Left colon (tissue), 2 donors: ENCODE measurements at places on chromosomes 5 and 9.

- no peak for DNase-seq
Observed at GRCh38 chr9:34994900-34995669, 5.5 kb downstream of the DNAJB5 start.

GRCh38 chr9:129138476-129139232 lies 27.4 kb downstream of the PTPA start:
- peak; percentile 37 for DNase-seq

DNA sequence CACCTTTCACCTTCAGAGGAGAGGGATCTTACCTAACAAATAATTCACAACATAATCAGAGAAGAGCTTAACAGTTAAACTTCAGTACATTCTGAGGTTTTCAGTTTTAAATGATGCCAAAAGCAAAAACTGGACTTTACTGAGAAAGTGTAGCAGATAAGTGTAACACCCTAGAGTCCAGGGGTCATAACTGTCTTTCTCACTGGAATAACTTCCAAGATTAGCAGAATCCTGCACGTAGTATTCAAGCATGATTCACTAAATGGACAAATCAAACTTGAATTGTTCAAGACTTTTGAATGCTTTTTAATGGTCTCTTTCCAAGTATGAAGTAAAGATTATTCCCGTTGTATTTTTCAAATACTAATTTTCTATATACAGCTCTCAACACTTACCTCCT lies 180.1 kb upstream of the NREP start:
- no peak for DNase-seq

- DNase-seq, result no peak
Observed at GRCh38 chr5:5331848-5332247, 90.6 kb upstream of the ICE1 start.

GRCh38 chr9:93945400-93946337 lies 9.5 kb downstream of the BARX1 start:
- DNase-seq, result no peak

DNA sequence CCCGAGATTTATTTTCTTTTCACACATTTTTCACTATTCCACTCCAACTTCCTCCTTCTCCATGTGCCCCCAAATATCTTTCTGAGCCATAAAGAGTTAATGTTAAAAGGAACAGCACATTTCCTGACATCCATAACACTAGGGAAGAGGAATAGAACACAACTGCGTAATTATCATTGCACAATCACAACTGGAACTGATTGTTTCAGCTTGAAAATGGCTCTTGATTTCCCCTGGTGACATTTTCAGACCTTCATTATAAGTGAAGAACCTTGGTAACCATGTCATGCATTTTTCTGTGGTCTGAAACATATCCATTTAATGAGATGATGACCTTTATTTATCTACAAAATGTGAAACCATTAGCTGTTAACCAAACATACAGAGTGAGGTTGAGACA lies 82.4 kb downstream of the PCSK1 start:
- no peak for DNase-seq

- DNase-seq, result no peak
Observed at GRCh38 chr5:81007637-81008027, 47.5 kb downstream of the RASGRF2 start.

DNA sequence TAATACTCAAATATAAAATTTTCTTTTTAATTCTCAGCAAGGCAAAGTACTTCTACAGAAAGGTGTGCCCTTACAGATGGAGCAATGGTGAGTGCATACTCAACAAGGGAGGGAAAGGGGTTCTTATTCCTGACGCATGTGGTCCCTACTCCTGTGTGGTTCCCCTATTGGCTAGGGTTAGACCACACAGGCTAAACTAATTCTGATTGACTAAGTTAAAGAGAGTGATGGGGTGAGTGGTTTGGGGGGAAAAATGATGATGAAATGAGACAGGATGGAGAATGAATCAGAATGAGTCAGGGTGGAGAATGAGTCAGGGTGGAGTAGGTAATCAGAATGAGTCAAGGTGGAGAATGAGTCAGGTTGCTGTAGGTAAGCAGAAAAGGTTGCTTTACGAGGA lies 22.9 kb upstream of the HMGCS1 start:
- DNase-seq, result no peak

DNA sequence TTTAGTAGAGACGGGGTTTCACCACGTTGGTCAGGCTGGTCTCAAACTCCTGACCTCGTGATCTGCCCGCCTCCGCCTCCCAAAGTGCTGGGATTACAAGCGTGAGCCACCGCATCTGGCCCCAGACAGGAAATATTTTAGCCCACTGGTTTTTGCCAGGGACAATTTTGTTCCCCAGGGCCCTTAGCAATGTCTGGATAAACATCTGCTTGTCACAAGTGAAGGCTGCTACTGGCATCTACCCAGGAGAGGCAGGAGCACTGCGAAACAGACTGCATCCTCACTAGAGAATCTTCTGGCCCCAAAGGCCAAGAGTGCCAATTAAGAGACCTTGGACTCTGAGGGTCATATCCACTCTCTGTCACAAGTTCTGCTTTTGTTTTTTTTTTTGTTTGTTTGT lies 2.4 kb upstream of the TPRN start:
- no peak for DNase-seq

DNA sequence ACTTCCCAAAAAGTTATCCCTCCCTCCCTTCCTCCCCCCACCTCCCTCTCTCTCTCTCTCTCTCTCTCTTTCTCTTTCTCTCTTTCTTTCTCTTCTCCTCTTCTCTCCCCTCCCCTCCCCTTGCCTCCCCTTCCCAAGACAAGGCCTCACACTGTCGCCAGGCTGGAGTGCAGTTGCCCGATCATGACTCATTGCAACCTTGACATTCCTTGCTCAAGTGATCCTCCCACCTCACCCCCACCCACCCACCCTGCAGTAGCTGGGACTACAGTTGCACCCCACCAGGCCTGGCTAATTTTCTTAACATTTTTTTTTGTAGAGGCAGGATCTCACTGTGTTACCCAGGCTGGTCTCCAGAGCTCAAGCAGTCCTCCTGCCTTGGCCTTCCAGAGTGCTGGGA lies 32.8 kb downstream of the VPS13A start:
- DNase-seq, result no peak

DNA sequence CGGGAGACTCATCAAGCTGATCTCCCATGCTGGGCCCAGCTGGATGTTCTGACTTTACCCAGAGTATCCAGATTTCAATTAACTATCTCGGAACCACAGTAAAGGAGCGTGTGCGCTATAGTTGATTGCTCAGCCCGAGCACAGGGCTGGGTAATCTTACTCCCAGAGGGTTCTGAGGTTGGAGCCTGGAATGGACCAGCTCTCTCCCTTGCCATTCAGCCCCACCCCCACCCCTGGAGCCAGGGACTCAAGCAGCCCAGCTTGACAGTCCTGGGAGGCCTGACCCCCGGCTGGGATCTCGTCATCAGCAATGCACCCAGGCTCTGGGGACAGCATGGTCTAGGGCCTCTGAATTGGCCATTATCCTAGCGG lies 23.7 kb upstream of the PTGES start:
- DNase-seq, result no peak

GRCh38 chr5:163809473-163809872 lies 304.1 kb downstream of the MAT2B start:
- DNase-seq, result no peak

DNA sequence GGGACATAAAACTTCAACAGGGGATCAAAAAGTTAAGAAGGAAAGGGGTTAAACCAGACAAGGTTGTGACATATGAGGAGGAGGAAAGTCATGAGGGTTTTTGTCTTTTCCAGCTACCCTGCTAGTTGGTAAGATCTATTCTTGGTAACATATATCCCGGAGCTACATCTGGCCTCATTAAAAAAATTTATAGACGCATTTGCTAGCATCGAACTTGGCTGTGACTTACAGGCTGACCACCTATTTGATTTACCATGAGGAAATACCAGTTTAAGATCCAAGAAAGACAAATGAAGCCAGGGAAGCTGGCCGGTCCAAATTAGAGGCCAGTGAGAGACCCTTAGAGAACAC lies 87.6 kb upstream of the NIPAL4 start:
- DNase-seq, result no peak

GRCh38 chr5:169778622-169779596 lies 141.8 kb downstream of the DOCK2 start:
- DNase-seq, result no peak

GRCh38 chr9:125701351-125701750 lies 5.7 kb downstream of the MAPKAP1 start:
- DNase-seq, result no peak

DNA sequence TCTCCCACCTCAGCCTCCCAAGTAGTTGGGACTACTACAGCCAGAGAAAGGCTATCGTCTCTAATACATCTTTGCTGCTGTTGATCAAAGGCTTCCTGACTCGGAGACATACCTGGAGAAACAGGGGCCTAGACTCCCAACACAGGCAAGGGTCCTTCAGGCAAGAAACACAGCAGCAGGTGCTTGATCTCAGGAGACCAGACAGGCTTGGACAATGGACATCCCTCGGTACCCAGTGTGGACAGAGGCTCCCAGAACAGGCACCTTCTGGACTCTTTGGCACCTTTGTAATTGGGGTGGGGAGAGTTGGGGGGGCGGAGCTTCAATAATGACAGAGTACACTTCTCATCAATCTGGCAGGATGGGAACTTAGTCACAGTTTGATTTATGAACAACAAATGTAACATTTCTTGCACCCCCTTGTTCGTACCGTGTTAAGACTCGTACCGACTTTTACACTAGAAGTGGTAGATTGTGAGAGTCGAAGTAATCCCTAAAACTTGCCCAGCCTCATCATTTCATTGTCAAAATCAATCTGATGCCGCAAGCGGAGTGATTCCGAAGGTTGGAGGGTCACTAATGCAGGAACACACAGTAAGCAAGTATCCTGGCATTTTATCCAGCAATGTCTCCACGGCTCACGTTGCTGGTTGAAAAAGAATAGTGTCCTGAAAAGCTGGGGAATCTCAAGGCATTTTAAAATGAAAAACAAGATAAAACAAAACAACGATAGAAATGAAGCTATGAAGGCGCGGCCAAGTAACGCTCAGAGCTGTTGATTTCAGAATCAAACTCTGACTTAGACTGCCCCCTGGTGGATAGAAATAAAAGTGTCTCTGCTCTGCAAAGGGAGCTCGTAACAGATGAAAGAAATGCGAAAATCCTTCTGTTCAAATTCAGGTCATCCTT lies 46.4 kb upstream of the STK32A start:
- no peak for DNase-seq

- no peak for DNase-seq
Observed at GRCh38 chr5:81751836-81752643, 1.1 kb upstream of the SSBP2 start.

DNA sequence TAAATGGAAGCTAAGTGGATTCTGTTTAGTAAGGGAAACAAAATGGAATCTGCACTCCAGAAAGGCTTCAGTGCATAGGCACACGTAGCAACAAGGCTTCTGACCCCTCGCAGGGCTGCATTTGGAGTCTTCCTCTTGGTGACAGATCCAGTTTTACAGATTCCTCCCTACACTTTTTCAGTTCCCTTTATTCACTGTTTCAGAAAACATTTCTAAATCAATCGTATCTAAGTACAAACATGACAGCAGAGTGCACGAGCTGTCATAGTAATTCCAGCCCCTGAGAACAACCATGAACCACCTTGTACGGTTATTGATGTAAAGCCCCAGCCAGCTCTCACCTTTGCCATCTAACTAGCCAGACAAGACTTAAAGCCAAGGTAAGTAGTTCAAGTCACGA lies 491.6 kb downstream of the SEMA5A start:
- DNase-seq, result no peak

DNA sequence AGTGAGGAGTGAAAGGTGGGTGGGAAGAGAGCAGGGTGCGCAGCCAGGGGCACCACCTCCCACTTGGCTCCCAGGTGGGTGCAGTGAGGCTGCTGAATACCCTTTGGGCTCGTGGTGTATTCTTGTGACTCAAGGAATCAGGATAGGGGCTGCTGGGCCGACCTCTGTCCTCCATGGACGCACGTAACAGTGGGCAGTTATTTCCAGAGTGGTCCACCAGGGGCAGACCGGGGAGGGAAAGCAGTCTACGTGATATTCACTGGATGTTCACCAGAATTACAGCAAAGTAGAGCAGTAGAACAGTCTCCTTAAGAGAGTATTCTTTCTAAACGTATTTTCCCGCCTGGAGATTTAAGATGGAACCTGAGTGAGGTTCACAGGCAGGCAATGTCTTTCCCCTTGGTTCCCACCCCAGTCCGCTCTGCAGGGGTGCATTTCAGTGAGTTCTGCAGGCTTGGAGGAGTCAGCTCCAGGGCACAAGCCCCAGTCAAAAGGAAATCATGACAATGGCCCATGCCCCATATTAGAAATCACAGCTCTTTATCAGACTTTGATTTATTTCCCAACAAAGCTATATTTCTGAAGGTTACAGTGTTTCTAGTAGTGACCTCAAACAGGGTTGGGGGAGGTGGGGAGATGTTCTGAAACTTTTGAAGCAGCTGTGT lies 88.7 kb downstream of the SYK start:
- DNase-seq, result no peak

- peak; percentile 22 for DNase-seq
Observed at GRCh38 chr5:141192110-141192725, at the start of gene PCDHB10. PCDHB10 (plus strand) TSS chr5:141192353; CDS start chr5:141192553, 200 bp downstream.

DNA sequence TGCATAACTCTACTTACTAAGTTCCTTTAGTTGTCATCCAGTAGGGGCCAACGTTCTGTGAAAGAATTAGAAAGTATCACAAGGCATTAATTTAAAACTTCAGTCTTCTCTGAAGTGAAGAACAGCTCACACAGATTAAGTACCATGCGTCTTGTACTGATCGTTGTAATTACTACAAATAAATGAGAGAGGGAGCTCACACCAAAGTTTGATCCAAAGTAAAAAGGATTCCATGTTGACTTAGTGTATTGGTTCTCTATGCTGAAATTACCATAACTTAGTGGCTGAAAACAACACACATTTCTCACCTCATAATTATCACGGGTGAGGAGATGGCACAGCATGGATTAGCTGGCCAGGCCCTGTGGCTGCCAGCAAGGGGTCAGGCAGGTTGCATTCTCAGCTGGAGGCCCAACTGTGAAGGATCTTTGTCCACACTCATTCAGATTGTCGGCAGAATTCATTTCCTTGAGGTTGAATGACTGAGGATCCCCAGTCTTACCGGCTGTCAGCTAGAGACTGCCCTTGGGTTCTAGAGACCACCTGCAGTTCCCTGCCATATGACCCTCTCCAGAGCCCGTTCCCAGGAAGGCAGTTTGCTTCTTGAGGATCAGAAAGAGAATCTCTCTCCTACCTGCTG lies 169.1 kb downstream of the YTHDC2 start:
- no peak for DNase-seq

DNA sequence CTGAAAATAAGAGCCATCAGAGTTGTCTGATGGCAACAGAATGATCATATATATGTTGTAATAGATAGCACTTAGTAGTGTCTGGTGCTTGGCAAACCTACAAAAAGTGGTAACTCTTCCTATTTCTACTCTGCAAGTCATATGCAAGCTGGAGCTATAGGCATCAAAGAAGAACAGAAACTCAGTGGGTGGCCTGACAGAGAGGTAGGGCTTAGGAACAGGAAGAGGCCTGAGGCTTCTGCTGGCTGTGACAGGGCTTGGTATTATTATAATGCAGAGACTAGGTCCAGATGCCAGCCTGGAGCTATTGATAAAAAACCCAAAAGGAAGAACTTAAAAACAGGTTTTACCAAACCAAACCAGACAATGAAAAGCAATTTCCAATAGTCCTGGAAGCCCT lies 4.4 kb upstream of the DIAPH1 start:
- DNase-seq, result no peak

- DNase-seq, result no peak
Observed at GRCh38 chr5:12870872-12871539, 966.8 kb upstream of the CTNND2 start.

GRCh38 chr9:90002397-90003271 lies 397.8 kb downstream of the GADD45G start:
- DNase-seq, result no peak

- no peak for DNase-seq
Observed at GRCh38 chr9:87290241-87291052, 207.2 kb upstream of the DAPK1 start.
